Activated CD8-positive, alpha-beta memory T cell treated with anti-CD3 and anti-CD28 coated beads for 1 hour (primary cell): ENCODE measurements at places on chromosomes 16 and 17.

- no peak for DNase-seq
These were observed 14.7 kb downstream of the SPNS2 start for GRCh38 chr17:4513113-4514032.

GRCh38 chr17:73519714-73520368, 124.4 kb downstream of the SDK2 start:
- no peak for DNase-seq

DNA sequence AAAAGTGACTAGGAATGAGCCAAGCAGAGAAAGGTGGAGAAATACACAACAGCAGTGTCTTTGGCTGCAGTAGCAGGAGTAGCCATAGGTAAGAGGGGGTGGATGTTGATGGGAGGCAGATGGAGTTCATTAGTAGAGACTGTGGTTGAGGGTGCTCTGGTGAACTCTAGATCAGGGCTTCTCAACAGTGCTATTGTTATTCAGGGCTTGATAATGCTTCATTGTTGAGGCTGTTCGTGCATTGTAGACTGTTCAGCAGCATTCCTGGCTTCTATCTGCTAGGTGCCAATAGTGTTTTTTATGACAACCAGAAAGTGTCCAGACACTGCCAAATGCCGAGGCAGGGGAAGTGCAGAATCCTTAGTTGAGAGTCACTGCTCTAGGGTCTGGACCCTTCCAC, 3.6 kb downstream of the ALKBH5 start:
- no peak for DNase-seq

DNA sequence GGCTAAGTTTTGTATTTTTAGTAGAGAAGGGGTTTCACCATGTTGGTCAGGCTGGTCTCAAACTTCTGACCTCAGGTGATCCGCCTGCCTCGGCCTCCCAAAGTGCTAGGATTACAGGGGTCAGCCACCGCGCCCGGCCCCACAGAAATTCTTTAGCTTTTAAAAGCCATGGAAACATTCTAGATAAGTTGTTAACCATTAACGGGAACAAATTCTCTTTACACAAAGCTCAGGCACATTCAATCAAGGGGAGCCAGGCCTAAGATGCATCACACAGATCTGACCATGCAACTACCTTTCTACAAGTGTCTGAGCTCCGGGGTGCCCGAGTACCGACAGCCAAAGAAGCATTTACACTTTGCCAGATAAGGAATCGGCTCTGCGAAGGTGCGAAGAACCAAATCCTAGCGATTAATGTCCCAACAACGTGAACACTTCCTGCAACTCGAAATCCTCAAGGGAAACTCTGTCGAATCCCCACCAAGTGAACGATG, 1.0 kb downstream of the EMC8 start:
- no peak for DNase-seq

GRCh38 chr17:19386051-19386929, 700 bp downstream of the MFAP4 start:
- no peak for DNase-seq

- DNase-seq, result no peak
These were observed 91.8 kb upstream of the CLEC18A start for GRCh38 chr16:69859105-69859989.

- DNase-seq, result no peak
These were observed 421.9 kb downstream of the PMP22 start for GRCh38 chr17:14843086-14843795.

DNA sequence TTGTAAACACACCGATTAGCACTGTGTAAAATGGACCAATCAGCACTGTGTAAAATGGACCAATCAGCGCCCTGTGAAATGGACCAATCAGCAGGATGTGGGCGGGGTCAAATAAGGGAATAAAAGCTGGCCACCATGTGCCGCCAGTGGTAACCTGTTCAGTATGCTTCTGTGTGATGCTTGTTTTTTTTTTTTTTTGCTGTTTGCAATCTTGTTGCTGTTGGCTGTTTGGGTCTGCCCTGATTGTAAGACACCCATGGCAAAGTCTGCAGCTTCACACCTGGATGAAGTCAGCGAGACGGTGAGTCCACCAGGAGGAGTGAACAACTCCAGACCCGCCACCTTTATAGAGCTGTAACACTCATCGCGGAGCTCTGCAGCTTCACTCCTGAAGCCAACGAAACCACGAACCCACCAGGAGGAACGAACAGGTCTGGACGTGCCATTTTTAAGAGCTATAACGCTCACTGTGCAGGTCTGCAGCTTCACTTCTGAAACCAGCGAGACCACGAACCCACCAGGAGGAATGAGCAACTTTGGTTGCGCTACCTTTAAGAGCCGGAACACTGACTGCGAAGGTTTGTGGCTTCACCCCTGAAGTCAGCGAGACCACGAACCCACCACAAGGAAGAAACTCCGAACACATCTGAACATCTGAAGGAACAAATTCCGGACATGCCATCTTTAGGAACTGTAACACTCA, 85.0 kb upstream of the MED9 start:
- DNase-seq, result peak; percentile 40

GRCh38 chr17:59151006-59151405, 4.0 kb downstream of the SKA2 start:
- DNase-seq, result no peak

GRCh38 chr17:57868007-57868909, 18.4 kb upstream of the MRPS23 start:
- DNase-seq, result no peak

- DNase-seq, result no peak
These were observed 84.5 kb downstream of the XYLT1 start for GRCh38 chr16:17386229-17386628.

DNA sequence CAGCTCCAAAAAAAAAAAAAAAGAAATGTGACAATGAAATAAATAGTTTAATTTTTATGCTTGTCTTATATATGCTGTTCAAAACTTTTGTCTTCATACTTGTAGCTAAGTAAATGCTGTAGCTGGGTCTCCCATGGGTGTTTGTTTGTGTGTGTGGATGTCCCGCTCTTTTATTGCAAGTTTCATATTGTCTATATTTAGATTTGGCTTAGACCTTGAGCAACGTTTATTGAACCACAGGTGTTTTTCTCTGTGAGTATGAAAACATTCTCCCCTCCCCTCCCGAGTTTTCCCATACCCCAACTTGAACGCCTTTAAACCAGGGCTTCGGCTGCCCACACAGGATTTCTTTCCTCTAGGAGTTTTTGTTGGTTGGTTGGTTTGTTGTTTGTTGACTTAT, 45.2 kb downstream of the MFSD11 start:
- no peak for DNase-seq

GRCh38 chr16:86669937-86670749, 91.8 kb downstream of the FOXL1 start:
- no peak for DNase-seq

GRCh38 chr17:50830352-50830751, 5.0 kb upstream of the WFIKKN2 start:
- DNase-seq, result no peak
